ENCODE measurements at places on chromosomes 5 and 9.

- DNase-seq: no peak
These were observed 162.1 kb downstream of the SNX18 start for GRCh38 chr5:54679686-54680085.

DNA sequence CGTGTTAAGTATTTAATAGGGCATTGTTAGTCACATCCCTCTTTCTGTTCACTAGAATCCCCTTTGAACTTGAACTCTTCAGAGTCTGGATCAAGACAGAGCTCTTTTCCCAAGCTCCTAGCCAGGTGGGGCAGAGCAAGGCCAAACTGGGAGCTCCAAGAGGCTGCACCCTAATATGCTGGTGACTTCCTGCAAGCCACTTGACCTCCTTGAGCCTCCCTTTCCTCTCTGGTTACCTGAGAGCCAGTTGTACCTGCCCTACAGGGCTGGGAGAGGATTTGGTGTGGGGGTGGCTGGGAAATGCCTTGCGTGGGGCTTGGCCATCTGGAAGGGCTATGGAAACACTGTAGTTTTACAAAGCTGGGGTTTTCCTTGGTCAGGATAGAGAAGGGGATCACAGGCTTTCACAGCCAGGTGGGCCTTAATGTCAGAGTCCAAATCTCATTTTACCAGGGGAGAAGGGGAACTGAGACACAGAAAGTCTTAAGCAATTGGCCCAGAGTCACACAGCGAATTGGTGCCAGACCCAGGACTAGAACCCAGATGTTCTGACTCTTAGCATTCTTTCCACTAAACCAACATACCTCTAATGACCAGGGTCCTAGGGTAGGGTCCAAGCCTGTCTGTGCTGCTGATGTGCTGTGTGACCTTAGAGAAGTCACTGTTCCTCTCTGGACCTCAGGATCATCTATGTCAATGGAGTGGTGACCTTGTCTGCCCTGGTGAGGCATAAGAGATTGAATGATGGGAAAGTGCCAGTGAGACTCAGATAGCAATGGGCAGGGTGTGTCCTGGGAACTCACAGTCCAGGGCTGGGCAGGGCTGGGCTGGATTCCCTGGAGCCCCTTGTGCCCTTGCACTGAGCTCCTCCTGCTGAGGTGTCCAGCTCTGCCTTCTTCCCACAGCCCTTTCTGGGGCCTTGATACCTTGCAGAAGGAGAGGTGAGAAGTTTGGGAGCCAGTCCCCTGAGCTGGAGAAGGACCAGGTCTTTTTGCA lies 35.8 kb downstream of the GSN start:
- no peak for DNase-seq

GRCh38 chr5:131979816-131980215 lies 31.6 kb downstream of the ACSL6 start:
- no peak for DNase-seq

- DNase-seq: no peak
These were observed 172.3 kb downstream of the ATP10B start for GRCh38 chr5:160679567-160680309.

DNA sequence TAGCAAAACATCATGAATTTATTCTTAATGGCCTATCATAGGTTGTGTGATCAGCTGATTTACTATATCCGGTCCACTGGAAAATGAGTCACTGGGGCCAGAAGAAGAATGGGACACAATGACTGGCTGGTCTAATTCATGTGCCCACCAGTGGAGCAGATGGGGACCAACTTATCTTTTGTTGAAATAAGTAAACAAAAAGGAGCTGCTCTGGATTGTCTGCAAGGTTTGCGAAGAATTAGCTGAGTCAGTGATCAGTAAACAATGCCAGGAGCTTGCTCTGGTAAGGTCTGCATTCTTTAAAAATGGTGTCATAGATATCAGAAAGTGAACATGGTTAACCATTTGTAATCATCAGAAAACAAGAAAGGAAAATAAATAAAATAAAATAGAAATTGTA lies 128.0 kb downstream of the RASEF start:
- DNase-seq: no peak

GRCh38 chr5:34061993-34062392 lies 19.0 kb upstream of the C1QTNF3 start:
- DNase-seq: no peak

DNA sequence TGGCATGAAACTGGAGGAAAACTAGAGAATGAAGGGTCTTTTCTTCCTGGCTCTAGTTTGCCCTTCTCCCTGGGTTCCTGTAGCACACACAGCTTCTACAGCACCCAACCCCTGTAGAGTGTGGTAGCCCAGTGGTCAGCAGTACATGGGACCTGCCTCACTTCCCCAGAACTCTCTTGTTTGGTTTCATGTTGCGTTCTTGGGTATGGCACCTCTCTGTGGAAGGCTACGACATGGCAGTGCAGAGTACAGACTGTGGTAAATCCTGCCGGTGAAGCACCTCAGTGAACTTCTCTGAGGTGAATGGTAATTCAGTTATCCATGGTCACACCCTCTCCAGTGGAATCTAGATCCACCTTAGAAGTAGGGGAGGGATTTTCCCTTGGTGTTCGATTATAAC lies 105.5 kb downstream of the TLR4 start:
- DNase-seq: no peak

- DNase-seq: peak; percentile 57
These were observed 1.5 kb upstream of the FCHO2 start for GRCh38 chr5:72954389-72954788.

DNA sequence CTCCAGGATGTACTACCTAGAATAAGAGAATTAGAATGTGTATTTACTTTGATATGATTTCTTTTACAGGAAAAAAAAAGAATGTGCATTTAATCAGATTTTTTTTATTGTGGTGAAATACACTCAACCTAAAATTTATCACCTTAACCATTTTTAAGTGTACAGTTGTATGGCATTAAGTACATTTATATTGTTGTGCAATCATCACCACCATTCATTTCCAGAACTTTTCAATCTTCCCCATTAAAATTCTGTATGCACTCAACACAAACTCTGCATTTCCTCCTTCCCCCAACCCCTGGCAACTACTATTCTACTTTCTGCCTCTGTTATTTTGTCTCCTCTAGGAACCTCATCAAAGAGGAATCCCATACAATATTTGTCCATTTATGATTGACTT lies 66.0 kb upstream of the APC start:
- no peak for DNase-seq

- DNase-seq: no peak
These were observed 22.6 kb downstream of the TGFBR1 start for GRCh38 chr9:99127356-99128132.

DNA sequence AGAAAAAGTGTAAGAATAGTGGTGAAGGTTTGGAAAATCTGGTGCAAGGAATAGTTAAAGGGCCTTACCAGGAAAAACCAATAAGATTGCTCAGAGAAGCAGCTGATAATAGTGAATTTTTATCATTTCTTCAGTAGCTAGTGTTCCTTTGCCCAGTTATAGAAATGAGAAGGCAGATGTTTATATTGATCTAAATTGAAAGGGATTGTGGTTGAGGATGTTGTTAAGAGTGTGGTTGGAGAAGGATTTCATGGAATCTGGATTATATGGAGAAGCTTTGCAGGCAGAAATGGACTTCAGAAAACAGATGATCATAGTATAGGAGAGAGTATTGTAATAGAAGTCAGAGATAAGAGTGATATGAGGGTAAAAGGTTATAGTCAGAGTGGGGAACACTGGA lies 102.6 kb downstream of the XRCC4 start:
- no peak for DNase-seq

GRCh38 chr9:34892886-34893285 lies 65.2 kb upstream of the PHF24 start:
- no peak for DNase-seq

GRCh38 chr5:171340491-171340890 lies 31.4 kb downstream of the TLX3 start:
- DNase-seq: no peak

DNA sequence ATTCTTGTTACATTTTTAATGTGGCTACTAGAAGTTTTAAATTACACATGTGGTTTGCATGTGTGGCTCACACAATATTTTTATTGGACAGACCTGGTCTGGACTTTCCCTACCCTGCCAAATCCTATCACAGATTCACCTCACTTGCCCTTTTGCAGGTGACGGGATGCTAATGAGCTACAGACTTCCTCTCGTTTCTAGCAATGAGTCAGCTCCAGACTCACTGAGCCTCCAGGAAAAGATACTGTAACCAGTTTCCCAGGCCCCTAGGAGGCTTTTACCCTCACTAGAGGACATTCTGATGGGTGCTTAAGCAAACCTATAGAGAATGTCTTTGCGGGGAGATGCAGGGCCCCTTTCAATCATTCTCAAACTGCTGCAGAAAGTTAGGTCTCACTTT lies 135.4 kb downstream of the WDR41 start:
- DNase-seq: no peak

- peak; percentile 17 for DNase-seq
These were observed 45.6 kb downstream of the FOXI1 start for GRCh38 chr5:170151097-170151831.

GRCh38 chr5:573976-574375 lies 38.2 kb upstream of the CEP72 start:
- no peak for DNase-seq

- DNase-seq: no peak
These were observed 5.1 kb upstream of the SMIM15 start for GRCh38 chr5:61167382-61167781.

DNA sequence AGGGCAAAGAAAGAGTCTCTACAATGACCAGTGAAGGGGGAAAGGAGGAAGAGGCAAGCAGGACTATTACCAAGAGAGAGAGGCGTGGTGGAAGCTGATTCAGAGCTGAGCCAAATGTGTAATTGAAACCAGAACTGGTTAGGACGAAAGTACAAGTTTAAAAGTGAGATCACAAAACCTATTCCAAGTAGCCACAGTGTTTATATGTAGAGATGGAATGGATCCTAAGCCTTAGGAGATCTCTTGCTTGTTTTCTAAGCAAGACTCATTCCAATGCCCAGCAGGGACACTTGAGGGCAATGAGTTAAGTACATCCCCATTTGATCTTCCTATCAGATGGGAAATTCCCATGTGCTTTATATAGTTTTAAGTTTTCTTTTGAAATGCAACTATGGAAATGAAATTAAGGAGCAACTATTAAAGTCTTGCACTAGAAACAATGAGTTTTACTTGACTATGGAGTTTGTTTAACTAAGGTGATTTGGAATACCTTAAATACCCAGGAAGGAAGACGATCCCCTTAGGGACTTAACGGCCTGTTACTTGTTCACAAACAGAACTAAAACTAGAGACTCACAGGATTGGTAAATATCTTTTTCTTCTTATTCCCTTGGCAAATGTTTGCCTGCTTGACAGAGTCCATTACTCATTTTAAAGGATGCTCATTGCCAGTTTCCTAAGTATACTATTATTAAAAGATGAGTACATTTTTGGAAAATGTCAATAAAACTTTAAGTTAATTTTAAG lies 51.1 kb upstream of the SNX2 start:
- DNase-seq: no peak

- DNase-seq: no peak
These were observed 5.9 kb downstream of the CDKN2A start for GRCh38 chr9:21988056-21988990.

- DNase-seq: no peak
These were observed 29.2 kb downstream of the RUSC2 start for GRCh38 chr9:35518981-35519679.

DNA sequence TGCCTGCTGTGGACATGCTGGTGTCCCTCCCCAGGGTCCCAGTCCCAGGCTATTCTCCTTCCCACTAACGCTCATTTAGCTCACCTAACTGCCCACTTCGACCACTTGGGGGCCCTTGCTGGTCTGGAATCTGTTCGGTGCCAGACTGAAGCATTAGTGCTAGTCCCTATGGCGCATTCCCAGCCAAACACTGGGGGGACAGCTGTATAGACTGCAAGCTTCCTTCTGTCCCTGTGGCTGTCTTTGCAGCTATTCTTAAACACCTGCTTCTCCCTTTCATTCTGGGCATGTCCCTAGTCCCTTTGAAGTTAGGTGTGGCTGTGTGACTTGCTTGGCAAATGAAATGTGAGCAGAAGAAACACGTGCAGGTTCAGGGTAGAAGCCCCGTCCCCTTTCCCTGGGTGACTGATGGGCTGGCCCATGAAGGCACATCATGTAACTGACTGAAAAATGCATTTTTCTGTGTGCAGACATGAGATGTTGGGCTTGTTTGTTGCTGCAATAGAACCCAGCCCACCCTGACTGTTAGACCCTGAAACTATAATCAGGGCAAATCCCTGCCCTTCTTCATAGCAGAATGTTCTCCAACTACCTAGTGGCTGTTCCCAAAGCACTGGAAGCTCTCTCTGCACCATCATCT lies 134.4 kb downstream of the BARX1 start:
- DNase-seq: no peak

DNA sequence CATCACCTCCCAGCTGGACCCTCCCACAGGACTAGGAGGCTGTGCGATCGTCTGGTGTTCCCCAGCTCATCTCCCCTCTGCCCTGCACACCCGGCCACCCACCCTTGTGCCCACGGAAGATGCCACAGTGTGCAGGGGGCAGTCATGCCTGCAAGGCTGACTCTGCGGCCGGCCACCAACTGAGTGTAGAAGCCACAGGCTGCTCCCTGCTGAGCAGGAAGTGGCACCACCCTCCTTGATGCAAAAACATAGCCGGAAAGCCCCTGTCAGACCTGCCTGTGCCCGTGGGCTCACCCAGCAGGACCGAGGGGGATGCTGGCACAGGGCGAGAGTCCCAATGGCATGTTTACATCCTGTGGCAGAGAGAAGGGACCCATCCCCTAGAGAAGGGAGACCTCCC lies 40.3 kb upstream of the SLC12A7 start:
- DNase-seq: no peak

DNA sequence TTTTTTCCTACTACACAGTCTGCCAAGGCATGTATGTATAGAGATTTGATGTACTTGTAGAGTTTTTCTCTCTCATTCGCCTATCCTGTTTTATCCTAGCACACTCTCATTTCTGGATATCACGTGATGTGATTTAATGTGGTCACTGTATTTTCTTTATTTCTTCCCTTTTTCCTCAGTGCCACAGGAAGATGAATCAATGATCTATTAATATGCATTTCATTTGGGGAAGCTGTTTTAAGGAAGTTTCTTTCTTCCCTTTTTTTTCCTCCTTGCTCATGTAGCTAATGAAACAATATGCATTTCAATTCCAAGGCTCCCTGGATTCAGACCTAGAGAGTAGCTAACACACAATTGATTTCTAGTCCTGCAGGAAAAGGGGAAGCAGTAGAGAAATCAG lies 506.3 kb upstream of the WWC1 start:
- no peak for DNase-seq

DNA sequence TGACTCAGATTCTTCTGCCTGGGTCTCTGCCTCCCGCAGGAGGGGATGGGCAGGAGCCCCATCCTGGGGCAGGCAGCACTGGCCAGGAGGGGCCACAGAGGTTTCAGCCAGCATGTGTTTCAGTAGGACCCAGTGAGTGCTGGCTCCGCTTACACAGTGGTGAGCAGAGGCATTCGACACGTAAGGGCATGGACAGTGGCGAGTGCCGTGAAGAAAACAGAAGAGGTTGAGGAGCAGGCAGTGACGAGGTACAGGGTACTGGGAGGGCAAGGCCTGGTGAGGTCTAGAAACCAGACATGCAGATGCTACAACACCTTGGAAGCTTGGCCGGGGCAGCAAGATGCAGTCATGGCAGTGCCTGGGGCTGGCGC lies 41.5 kb downstream of the CACNA1B start:
- no peak for DNase-seq

All from hematopoietic multipotent progenitor cell treated with erythropoietin and hydrocortisone succinate and interleukin-3 and kit ligand, for 15 days (in vitro differentiated cells).